ENCODE measurements at places on chromosomes 2 and 18. TPM values are rescaled to one million over a fixed set of nuclear protein-coding genes. Genes with fewer than 3 reads are reported as not detected.

Gene B4GALT6
- 10.3 TPM for total RNA-seq

Gene LAMA1
- total RNA-seq: 5.4 TPM

Gene GBX2
- total RNA-seq: not detected

Gene TLX2
- not detected for total RNA-seq

- no peak for DNase-seq
- H3K4me1 ChIP-seq: no peaks in the 10 kb centered on the region
- no peaks in the 10 kb centered on the region for H3K36me3 ChIP-seq
- no peak overlapping the region for H3K27ac ChIP-seq
- H3K4me3 ChIP-seq: no peak overlapping the region
Measured at GRCh38 chr2:172842511-172843265, 107.0 kb downstream of the RAPGEF4 start.

Gene GRP
- total RNA-seq: not detected

- no peak overlapping the region for H3K4me3 ChIP-seq
- H3K27ac ChIP-seq: no peak overlapping the region
- H3K27me3 ChIP-seq: no peaks in the 10 kb centered on the region
- H3K36me3 ChIP-seq: no peaks in the 10 kb centered on the region
- no peak for DNase-seq
Measured at GRCh38 chr2:36554531-36554930, 43.4 kb downstream of the FEZ2 start.

GRCh38 chr2:38528008-38528442, 74.7 kb downstream of the HNRNPLL start:
- H3K4me1 ChIP-seq: peaks cover 4% of the 10 kb centered on the region
- no peaks in the 10 kb centered on the region for H3K27me3 ChIP-seq
- H3K4me3 ChIP-seq: peak overlapping the region; percentile 34
- H3K36me3 ChIP-seq: no peaks in the 10 kb centered on the region

Gene VAPA
- 184 TPM for total RNA-seq

DNA sequence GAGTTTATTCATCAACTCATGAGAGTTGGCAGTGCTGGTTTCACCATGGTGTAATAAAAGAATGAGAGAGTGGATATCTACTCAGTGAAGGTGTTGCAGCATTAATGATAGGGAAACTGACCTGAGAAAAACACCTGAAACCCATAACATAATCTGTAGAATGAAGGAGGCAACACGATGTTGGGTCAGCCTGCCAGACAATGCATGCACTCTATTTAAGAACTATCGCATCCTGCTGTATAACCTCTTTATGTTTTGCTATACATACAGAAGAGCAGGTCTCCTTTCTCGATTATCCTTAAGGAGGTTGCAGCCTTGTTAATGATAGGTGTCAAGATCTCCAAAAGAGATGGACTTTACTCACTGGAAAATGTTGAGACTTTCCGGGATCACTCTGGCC, 65.9 kb downstream of the IKZF2 start:
- no peak for DNase-seq
- no peak overlapping the region for H3K27ac ChIP-seq
- no peaks in the 10 kb centered on the region for H3K36me3 ChIP-seq
- H3K27me3 ChIP-seq: no peaks in the 10 kb centered on the region
- peaks cover 1% of the 10 kb centered on the region for H3K4me1 ChIP-seq

Gene PDIA6
- total RNA-seq: 109 TPM

GRCh38 chr2:16640001-16640700, 25.5 kb downstream of the CYRIA start:
- no peak overlapping the region for H3K4me3 ChIP-seq
- no peak overlapping the region for H3K27ac ChIP-seq
- no peaks in the 10 kb centered on the region for H3K27me3 ChIP-seq
- no peaks in the 10 kb centered on the region for H3K36me3 ChIP-seq
- peaks cover 11% of the 10 kb centered on the region for H3K4me1 ChIP-seq

Gene ANKRD39
- 12.7 TPM for total RNA-seq

GRCh38 chr2:65256054-65256453, 28.4 kb downstream of the ACTR2 start:
- no peaks in the 10 kb centered on the region for H3K36me3 ChIP-seq
- no peak overlapping the region for H3K27ac ChIP-seq
- no peak overlapping the region for H3K4me3 ChIP-seq
- no peaks in the 10 kb centered on the region for H3K4me1 ChIP-seq
- no peaks in the 10 kb centered on the region for H3K27me3 ChIP-seq

- no peaks in the 10 kb centered on the region for H3K27me3 ChIP-seq
- no peak for DNase-seq
- no peaks in the 10 kb centered on the region for H3K36me3 ChIP-seq
- no peaks in the 10 kb centered on the region for H3K4me1 ChIP-seq
Measured at GRCh38 chr2:26892922-26893524, 45.1 kb downstream of the DPYSL5 start.
